ENCODE measurements at places on chromosomes 1 and 21. TPM values are rescaled to one million over a fixed set of nuclear protein-coding genes. Genes with fewer than 3 reads are reported as not detected.

C1orf185 gene
- not detected for total RNA-seq

FOXJ3 gene
- total RNA-seq, result 19.6 TPM

MIXL1 gene
- not detected for total RNA-seq

HSF2BP gene
- total RNA-seq, result 1.6 TPM

PAX7 gene
- 0.65 TPM for total RNA-seq

IFI44L gene
- not detected for total RNA-seq

SH3D21 gene
- 2.6 TPM for total RNA-seq

RGS18 gene
- total RNA-seq, result not detected

A3GALT2 gene
- not detected for total RNA-seq

SERPINC1 gene
- 0.16 TPM for total RNA-seq

C8A gene
- not detected for total RNA-seq

ESRRG gene
- not detected for total RNA-seq

TEDDM1 gene
- not detected for total RNA-seq

SERTAD4 gene
- 0.89 TPM for total RNA-seq

VHLL gene
- not detected for total RNA-seq

CYP4A22 gene
- total RNA-seq, result not detected

LCE1A gene
- not detected for total RNA-seq

C1orf226 gene
- total RNA-seq, result 0.96 TPM

KCNJ9 gene
- total RNA-seq, result not detected

PM20D1 gene
- not detected for total RNA-seq

CFAP74 gene
- not detected for total RNA-seq

AMY1C gene
- not detected for total RNA-seq

MROH7 gene
- not detected for total RNA-seq

SMCP gene
- not detected for total RNA-seq

ETV3L gene
- total RNA-seq, result not detected

TMEM69 gene
- total RNA-seq, result 19.1 TPM

NCAM2 gene
- not detected for total RNA-seq

MATN1 gene
- 0.05 TPM for total RNA-seq

SPAG17 gene
- total RNA-seq, result not detected

ZNF593OS gene
- 0.36 TPM for total RNA-seq

TGFBR3 gene
- 3.6 TPM for total RNA-seq

PCBP3 gene
- total RNA-seq, result 1.1 TPM

MCOLN2 gene
- total RNA-seq, result 1.9 TPM

LINGO4 gene
- total RNA-seq, result not detected

MTARC1 gene
- total RNA-seq, result 11.3 TPM

RNU1-3 gene
- total RNA-seq, result not detected

CAMK2N1 gene
- 27.4 TPM for total RNA-seq

SLC1A7 gene
- not detected for total RNA-seq

PROK1 gene
- total RNA-seq, result not detected

TRIM17 gene
- not detected for total RNA-seq

MNDA gene
- not detected for total RNA-seq

FCRL6 gene
- not detected for total RNA-seq

RCSD1 gene
- total RNA-seq, result 0.13 TPM

SPATA45 gene
- total RNA-seq, result not detected

CLEC20A gene
- not detected for total RNA-seq

CELA3A gene
- total RNA-seq, result not detected

LRRC3 gene
- total RNA-seq, result 1.0 TPM

SPRR2F gene
- total RNA-seq, result not detected

SLFNL1 gene
- not detected for total RNA-seq

SPRR2B gene
- total RNA-seq, result not detected

KLHDC7A gene
- 1.3 TPM for total RNA-seq

CASQ2 gene
- not detected for total RNA-seq

PADI1 gene
- total RNA-seq, result 1.4 TPM

Measured in A549 treated with RU486 at 1 μM for 4 hours (cell line).